ENCODE measurements at places on chromosomes 6 and 20.

GRCh38 chr20:33697129-33697528 is 10.9 kb upstream of the E2F1 start:
- no peaks in the 10 kb centered on the region for H3K4me1 ChIP-seq
- no peak for DNase-seq
- H3K27me3 ChIP-seq, result no peaks in the 10 kb centered on the region
- no peaks in the 10 kb centered on the region for H3K36me3 ChIP-seq

DNA sequence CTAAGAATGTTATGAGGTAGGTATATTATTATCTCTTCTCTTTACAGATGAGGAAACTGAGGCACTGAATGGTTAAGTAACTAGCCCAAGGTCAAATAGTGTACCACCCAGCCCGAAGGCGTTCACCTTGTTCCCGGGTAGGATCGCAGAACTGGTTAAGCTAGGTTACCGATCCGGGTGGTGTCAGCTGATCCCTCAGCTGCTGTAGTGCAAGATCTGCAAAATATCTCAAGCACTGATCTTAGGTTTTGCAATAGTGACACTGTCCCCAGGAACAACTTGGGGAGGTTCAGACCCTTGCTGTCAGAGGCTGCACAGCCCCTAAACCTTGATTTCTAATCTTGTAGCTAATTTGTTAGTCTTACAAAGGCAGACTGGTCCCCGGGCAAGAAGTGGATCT is 28.1 kb downstream of the SLC52A3 start:
- no peak overlapping the region for H3K27ac ChIP-seq
- no peak for DNase-seq
- no peaks in the 10 kb centered on the region for H3K4me1 ChIP-seq
- peaks cover 2% of the 10 kb centered on the region for H3K27me3 ChIP-seq
- H3K4me3 ChIP-seq, result no peak overlapping the region
- no peaks in the 10 kb centered on the region for H3K36me3 ChIP-seq

DNA sequence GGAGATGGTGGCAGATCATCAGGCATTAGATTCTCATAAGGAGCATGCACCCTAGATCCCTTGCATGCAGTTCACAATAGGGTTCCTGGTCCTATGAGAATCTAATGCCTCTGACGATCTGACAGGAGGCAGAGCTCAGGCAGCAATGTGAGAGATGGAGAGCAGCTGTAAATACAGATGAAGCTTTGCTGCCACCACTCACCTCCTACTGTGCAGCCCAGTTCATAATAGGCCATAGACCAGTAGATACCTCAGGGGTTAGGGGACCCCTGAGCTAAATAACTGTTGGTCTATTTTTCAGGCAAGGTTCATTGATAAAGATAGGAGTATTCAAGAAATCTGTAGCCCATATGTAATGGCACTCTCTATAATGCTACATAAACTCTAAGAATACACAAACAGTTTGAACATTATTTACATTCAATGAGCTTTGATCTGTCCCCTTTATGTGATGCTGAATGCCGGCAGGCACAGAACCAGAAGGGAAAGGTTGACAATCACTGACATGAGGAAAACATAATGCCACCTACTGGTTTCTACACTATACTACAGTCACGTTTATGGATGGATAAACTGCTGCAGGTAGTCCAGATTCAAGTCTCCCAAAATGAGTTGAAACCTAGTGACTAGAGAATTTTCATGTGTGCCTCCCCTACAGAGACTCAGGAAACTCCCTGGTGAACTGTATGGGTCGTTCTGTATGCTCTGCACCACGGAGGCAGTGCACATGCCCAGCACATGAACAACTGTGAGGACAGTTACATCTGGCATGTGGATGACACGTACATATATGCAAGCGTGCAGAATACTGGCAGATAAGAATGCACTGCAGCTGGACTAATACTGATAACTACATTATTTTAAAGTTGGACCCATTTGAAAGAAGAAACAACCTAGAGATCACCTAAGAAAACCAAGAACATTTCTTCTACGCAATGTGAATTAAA is 72.0 kb downstream of the DST start:
- no peaks in the 10 kb centered on the region for H3K36me3 ChIP-seq
- H3K4me3 ChIP-seq, result no peak overlapping the region
- no peaks in the 10 kb centered on the region for H3K27me3 ChIP-seq
- no peak overlapping the region for H3K27ac ChIP-seq
- H3K4me1 ChIP-seq, result no peaks in the 10 kb centered on the region

- no peaks in the 10 kb centered on the region for H3K36me3 ChIP-seq
- H3K4me3 ChIP-seq, result no peak overlapping the region
- H3K4me1 ChIP-seq, result peaks cover 21% of the 10 kb centered on the region
- peaks cover 67% of the 10 kb centered on the region for H3K27me3 ChIP-seq
- no peak overlapping the region for H3K27ac ChIP-seq
These were observed 205.6 kb upstream of the ZNF184 start for GRCh38 chr6:27678469-27678868.

GRCh38 chr6:37531437-37532036 is 31.8 kb upstream of the CCDC167 start:
- no peak for DNase-seq
- H3K27me3 ChIP-seq, result no peaks in the 10 kb centered on the region
- H3K4me3 ChIP-seq, result no peak overlapping the region
- peaks cover 4% of the 10 kb centered on the region for H3K36me3 ChIP-seq
- H3K27ac ChIP-seq, result no peak overlapping the region

Measured in T-cell (primary cell).